Astrocyte (in vitro differentiated cells and primary cell): ENCODE measurements at places on chromosomes 13 and 19.

DNA sequence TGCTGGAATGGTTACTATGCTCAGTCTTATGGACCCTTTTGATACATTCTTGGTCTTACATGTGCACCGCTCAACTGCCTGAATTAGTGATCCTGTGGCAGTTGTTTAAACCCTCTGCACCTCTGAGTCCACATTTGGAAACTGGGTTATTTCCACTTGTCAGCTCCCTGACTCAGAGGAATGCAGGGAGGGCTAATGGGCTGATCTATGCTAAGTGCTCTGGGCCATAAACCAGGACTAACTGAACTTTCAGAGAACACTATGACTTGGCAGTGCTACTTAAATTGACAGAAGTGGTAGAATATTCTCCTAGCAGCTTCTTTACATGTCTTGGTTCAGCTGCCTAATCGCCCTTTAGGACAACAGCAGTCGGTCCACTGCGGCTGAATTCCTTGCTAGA, 26.8 kb upstream of the MED4 start:
- no peak for DNase-seq

- DNase-seq, result no peak
These were observed 4.6 kb downstream of the GRIN2D start for GRCh38 chr19:48398102-48398374.

DNA sequence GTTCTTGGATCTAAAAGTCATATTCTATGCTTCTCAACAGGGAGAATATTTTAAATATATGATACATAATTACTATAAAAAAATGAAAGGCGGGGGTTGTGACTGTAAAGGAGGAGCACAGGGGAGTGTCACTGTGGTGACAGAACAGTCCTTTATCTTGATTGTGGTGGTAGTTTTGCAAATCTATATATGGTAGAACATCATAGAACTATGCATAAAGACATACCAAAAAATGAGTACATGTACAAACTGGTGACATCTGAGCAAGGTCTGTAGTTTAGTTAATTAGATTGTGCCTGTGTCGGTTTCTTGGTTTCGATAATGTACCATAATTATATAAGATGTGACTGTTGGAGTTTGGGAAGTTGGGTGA, 38.7 kb upstream of the GARRE1 start:
- DNase-seq, result no peak

DNA sequence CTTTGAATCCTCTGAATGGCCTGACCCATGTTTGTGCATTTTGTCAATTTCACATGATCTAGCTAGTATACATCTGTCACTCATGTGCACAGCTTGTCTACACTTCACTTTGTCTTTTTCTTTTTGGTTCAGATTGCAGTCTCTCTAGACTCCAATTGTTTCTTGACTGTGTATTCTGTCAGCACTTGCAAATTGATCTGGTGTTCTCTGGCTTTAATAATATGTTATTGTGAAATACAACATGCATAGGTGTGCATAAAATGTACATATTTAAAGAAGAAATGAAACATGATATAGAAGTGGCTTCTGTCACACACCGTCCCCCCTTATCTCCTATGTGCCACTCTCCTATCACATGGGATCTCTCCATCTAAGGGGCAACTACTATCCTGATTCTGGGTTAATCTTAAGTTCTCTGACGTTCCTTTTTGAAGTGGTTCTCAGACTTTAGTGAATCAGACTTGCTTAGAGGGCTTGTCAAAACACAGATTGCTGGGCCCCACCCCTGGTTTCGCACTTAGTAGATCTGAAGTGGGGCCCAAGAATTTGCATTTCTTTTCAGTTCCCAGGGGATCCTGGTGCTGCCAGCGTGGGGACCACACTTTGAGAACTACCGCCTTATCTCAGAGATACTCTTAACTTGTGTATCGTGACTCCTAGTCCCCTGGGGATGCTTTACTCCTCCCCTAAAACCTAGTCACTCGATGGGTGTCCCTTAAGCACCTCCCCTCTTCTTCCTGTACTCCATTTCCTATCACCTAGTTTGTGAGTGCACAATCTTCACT, 5.8 kb downstream of the KRTDAP start:
- no peak for DNase-seq

GRCh38 chr19:43438291-43439031, 23.8 kb downstream of the TEX101 start:
- DNase-seq, result peak; percentile 50

- no peak for DNase-seq
These were observed 2.1 kb downstream of the RNF225 start for GRCh38 chr19:58397533-58398037.

DNA sequence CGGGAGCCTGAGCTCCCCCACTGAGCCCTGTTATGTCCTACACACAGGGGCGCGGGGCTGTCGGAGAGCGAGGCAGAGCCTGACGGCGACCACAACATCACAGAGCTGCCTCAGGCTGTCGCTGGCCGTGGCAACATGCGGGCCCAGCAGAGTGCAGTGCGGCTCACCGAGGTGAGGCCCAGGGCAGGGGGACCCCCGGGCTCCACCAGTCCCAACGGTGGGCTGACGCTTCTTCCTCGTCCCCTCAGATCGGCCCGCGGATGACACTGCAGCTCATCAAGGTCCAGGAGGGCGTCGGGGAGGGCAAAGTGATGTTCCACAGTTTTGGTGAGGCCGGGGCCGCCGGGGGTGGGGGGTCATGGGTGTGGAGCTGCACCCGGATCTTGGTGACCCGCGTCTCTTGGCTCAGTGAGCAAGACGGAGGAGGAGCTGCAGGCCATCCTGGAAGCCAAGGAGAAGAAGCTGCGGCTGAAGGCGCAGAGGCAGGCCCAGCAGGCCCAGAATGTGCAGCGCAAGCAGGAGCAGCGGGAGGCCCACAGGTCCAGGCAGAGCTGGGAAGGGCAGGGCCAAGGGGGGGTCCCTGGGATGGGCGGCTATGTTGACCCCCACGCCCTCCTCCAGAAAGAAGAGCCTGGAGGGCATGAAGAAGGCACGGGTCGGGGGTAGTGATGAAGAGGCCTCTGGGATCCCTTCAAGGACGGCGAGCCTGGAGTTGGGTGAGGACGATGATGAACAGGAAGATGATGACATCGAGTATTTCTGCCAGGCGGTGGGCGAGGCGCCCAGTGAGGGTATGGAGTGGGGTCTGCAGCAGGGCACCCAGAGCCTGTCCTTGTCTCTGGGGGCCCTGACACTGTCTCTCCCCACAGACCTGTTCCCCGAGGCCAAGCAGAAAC, 1.2 kb upstream of the P2RY11 start:
- no peak for DNase-seq
